ENCODE measurements at places on chromosomes 5 and 9. TPM values are rescaled to one million over a fixed set of nuclear protein-coding genes. Genes with fewer than 3 reads are reported as not detected.

- no peak for DNase-seq
Measured at GRCh38 chr5:112124788-112125187, 294.3 kb downstream of the EPB41L4A start.

- no peak for DNase-seq
Measured at GRCh38 chr5:145887976-145888574, 15.3 kb upstream of the GRXCR2 start.

- no peak for DNase-seq
Measured at GRCh38 chr5:80738466-80738865, 83.7 kb upstream of the DHFR start.

The KLF9 gene
- total RNA-seq = 98.7 TPM

The ENTREP1 gene
- total RNA-seq = 4.2 TPM

The SLC45A2 gene
- total RNA-seq = not detected

Measured in ascending aorta (tissue), 2 donors.